Muscle of leg (tissue), 16 donors: ENCODE measurements at places on chromosomes 12 and 14. TPM values are rescaled to one million over a fixed set of nuclear protein-coding genes. Genes with fewer than 3 reads are reported as not detected.

AKAP3 gene
- 0.76 TPM for polyA plus RNA-seq

TMTC2 gene
- polyA plus RNA-seq = 13.6 TPM

KLRC2 gene
- 0.43 TPM for polyA plus RNA-seq

CPM gene
- 2.6 TPM for polyA plus RNA-seq

CCDC88C gene
- polyA plus RNA-seq = 13.1 TPM

MYL2 gene
- polyA plus RNA-seq = 917 TPM

OTX2 gene
- 0.08 TPM for polyA plus RNA-seq

NELL2 gene
- 5.7 TPM for polyA plus RNA-seq

HOTAIR gene
- 8.8 TPM for polyA plus RNA-seq

PLBD1 gene
- polyA plus RNA-seq = 20.7 TPM

AICDA gene
- polyA plus RNA-seq = 0.19 TPM

STAT6 gene
- 38.6 TPM for polyA plus RNA-seq

KLRK1 gene
- 0.11 TPM for polyA plus RNA-seq

CLEC2D gene
- 5.4 TPM for polyA plus RNA-seq

DMAC2L gene
- 15.5 TPM for polyA plus RNA-seq

POTEM gene
- polyA plus RNA-seq = not detected

TM7SF3 gene
- polyA plus RNA-seq = 27.2 TPM

KCNJ8 gene
- 27.4 TPM for polyA plus RNA-seq

RDH16 gene
- 0.15 TPM for polyA plus RNA-seq

HVCN1 gene
- 4.6 TPM for polyA plus RNA-seq

RNU4-1 gene
- polyA plus RNA-seq = not detected

MANSC4 gene
- not detected for polyA plus RNA-seq

ABHD12B gene
- polyA plus RNA-seq = 1.3 TPM

PPM1H gene
- 3.4 TPM for polyA plus RNA-seq

EPYC gene
- not detected for polyA plus RNA-seq

NINJ2 gene
- 3.3 TPM for polyA plus RNA-seq

PPP1R1A gene
- polyA plus RNA-seq = 44.2 TPM

CCDC177 gene
- not detected for polyA plus RNA-seq

ACSS3 gene
- 7.3 TPM for polyA plus RNA-seq

GDF3 gene
- polyA plus RNA-seq = not detected

NFE2 gene
- 2.7 TPM for polyA plus RNA-seq

MYO1A gene
- 0.15 TPM for polyA plus RNA-seq

PTGER2 gene
- polyA plus RNA-seq = 1.2 TPM

HOXC10 gene
- 50.5 TPM for polyA plus RNA-seq

HOXC9 gene
- polyA plus RNA-seq = 19.2 TPM
